Activated naive CD4-positive, alpha-beta T cell treated with anti-CD3 and anti-CD28 coated beads, Interleukin-2, amount 50 U/mL, for 72 hours (primary cell): ENCODE measurements at places on chromosomes 5 and 9.

DNA sequence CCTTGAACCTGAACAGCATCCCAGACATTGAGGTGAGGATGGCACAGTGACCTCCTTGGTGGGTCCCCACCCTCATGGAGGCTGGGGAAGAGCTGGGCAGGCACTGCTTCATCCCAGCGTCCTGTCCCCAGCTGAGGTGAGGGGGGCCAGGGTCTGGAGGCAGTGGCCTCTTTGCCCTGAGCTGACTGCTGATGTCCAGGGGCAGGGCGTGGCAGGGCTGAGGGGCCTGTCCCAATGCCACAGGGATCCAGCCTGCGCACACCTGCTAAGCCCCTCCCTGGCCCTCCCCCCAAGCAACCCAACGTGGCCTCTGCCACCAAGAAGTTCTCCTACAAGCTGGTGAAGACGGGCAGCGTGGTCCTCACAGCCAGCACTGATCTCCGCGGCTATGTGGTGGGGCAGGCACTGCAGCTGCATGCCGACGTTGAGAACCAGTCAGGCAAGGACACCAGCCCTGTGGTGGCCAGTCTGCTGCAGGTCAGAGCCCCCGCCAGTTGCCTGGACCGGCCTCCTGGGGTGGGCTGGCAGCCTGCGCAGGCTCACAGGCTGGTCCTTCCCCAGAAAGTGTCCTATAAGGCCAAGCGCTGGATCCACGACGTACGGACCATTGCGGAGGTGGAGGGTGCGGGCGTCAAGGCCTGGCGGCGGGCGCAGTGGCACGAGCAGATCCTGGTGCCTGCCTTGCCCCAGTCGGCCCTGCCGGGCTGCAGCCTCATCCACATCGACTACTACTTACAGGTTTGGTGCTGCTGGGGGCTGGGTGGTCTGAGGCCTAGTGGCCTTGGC lies 4.9 kb upstream of the EHMT1 start:
- DNase-seq = no peak

GRCh38 chr5:33679791-33680190 lies 212.0 kb downstream of the ADAMTS12 start:
- no peak for DNase-seq

DNA sequence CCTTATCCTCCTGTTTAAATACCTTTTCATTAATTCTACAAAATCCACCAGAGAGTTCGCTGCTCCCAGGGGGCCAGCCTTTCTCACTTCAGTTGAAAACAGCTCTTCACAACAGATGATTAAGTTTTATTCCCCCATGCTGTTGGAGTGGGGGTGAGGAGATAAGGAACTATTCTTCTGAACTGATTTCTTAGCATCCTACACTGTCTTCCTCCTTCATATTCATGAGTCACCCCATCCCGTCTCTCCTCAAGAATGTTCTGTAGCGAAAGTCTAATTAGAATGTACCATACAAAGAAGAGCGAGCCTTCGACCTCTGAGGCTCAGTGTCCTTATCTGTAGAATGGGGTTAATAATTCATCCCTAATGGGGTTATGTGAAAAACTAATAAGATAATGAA lies 138.0 kb downstream of the PIK3R1 start:
- DNase-seq = no peak

- DNase-seq = no peak
These were observed 180.0 kb downstream of the FGF18 start for GRCh38 chr5:171599411-171599810.

GRCh38 chr9:14344053-14344524 lies 30.1 kb upstream of the NFIB start:
- DNase-seq = no peak

GRCh38 chr5:54621048-54621447 lies 103.5 kb downstream of the SNX18 start:
- no peak for DNase-seq

- no peak for DNase-seq
These were observed 28.5 kb upstream of the SLC6A3 start for GRCh38 chr5:1473746-1474145.
